ENCODE measurements at places on chromosomes 2 and 18.
A peak's percentile ranks its signal among the peaks of the same experiment; 100 is the strongest.

DNA sequence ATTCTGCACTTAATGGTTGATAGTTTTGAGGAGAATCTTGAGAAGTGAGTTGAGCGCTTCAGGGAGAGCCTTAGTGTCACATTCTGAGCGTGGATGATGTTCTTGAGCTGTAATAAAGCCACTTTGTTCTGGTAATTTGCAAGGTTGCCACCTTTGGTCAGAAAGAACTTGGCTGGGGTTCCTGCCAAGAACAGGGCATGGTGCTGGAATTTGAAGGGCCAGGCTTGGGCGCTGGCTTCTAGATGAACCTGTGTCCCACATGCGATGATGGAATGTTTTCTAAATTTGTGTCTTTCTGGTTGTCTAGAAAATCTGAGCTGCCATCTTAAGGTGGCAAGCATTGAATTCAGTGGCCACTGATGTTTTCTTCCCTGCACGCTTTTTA, 124.1 kb upstream of the EML6 start:
- no peak for DNase-seq

DNA sequence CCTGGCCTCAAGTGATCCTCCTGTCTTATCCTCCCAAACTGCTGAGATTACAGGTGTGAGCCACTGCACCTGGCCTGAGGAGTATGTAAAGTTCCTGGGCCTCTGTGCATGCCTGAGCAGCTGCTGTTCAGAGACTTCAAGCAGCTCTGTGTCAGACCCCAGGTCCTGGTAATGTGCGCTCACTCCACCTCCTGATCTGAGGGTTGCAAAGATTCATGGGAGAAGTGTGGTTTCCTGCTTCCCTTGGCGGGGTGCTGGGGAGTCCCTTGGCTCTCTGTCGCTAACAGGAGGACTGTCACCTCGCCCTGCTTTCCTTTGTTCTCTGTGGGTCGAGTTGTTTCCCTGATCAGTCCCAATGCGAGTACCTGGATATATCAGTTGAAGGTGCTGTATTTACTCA, 8.6 kb upstream of the IL36A start:
- DNase-seq, result no peak

DNA sequence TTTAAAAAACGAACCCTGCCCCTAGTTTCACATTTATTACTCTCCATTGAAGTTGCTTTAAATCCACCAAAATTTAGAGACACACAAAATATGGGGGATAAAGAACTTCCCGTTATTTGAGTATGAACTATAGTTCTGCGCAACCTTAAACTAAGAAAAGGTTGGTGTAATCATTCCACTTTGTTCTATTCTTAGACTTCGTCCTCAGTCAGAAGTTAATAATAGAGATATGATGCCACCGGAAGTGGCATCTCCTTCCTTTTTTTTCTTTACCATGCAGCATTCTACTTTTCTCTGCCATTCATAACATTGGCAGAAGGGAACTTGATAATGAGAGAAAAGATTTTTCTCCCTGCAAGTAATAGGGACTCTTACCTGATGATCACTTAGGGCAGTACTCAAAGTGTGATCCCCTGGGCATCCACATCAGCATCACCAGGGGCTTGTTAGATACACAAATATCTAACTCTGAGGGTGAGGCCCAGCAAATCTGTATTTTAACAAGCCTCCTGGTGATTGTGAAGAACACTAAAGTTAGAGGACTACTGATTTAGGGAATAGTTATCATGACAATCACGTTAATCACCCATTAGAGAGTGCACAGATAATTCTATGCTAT, 147.7 kb upstream of the DTNA start:
- DNase-seq, result no peak

DNA sequence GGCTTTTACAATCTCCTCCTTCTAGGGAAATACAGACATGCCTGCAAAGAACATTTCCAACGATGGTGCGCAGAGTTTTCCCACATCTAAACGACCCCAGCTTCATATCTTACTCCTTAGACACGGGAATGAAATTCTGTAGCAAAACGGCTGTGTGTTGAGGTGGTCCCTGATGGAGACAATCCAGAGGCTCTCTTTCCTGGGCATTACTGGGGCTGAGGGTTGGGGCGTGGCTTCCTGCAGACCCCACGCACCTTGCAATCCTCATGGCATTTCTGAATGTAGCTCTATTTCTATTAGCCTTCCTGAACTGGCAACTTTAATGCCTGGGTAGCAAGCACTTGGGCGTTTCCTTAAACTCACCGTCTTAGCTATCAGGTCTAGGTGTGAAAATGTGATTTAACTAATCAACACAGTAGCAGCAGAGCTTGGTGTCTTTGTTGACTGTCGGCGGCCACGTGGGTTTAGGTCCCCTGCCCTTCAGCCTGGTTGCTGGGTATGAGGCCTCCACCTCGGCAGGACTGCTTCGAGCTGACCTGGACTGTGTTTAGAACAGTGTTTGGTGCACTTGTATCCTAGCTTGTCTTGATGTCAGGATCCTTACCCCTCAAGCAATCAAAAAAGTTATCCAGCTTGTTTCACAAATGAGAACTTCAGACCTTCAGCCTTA, 242.8 kb downstream of the GBX2 start:
- DNase-seq, result no peak

GRCh38 chr18:6199777-6200176, 214.9 kb downstream of the L3MBTL4 start:
- no peak for DNase-seq

- DNase-seq, result no peak
These were observed 9.0 kb upstream of the FABP1 start for GRCh38 chr2:88136817-88137216.

GRCh38 chr2:7867867-7868266, 814.0 kb upstream of the ID2 start:
- DNase-seq, result no peak

GRCh38 chr2:6948677-6949351, 31.6 kb downstream of the RNF144A start:
- DNase-seq, result peak; percentile 24

GRCh38 chr2:179954026-179954425, 53.1 kb downstream of the CWC22 start:
- no peak for DNase-seq

GRCh38 chr2:106642679-106643078, 155.5 kb downstream of the CD8B2 start:
- DNase-seq, result no peak

- DNase-seq, result no peak
These were observed 295.5 kb downstream of the EPHA4 start for GRCh38 chr2:221276601-221277000.

- peak; percentile 87 for DNase-seq
These were observed 19.3 kb downstream of the SPEG start for GRCh38 chr2:219453671-219454590.

GRCh38 chr18:65942104-65942503, 191.3 kb downstream of the CDH7 start:
- no peak for DNase-seq

DNA sequence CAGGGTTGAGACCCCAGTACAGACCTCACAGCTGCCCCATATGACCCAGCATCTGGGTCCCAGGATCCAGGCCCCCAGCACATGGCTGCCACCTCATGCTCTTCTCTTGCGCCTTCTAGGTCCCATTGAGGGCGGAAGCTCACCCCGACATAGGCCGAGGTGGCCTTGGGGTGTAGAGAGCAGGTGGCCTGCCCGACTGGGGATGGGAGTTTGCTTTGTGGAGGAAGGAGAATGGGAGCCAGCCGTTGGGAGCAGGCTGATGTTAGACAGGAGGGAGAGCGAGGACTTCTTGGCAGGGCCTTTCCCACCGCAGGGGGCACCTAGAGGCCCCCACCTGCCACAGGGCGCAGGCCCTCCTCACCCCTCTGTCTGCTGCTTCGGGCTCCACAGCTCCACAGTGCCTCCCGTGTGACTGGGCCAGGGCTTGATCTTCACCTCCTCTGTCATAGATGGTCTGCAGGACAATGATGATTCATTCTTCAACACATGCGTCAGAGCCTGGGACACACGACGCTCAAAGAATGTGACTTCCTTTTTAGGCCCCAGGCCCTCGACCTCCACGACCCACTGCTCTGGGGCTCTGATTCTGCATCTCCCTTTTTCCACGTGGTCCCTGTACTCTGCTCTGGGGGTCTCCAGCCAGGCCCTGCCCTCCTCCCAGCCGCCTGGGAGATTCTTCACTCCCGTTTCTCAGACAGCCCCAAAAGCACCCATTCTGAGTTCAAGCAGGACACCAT, 86.6 kb upstream of the ODC1 start:
- peak; percentile 51 for DNase-seq

- no peak for DNase-seq
These were observed 48.6 kb upstream of the GPR17 start for GRCh38 chr2:127597046-127597983.

DNA sequence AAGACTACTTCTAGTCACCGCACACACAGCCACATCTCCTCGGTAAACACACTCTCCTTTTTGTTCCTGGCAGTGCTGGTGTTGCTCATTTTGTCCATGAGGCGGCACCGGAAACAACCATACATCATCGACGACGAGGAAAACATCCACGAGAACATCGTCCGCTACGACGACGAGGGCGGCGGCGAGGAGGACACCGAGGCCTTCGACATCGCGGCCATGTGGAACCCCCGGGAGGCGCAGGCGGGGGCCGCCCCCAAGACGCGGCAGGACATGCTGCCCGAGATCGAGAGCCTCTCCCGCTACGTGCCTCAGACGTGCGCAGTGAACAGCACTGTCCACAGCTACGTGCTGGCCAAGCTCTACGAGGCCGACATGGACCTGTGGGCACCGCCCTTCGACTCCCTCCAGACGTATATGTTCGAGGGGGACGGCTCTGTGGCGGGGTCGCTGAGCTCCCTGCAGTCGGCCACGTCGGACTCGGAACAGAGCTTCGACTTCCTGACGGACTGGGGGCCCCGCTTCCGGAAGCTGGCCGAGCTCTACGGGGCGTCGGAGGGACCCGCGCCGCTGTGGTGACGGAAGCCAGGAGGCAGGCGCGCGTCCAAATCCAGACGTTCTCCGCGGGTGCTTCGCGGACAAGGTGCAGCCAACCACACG, 221.0 kb downstream of the CDH20 start:
- no peak for DNase-seq

DNA sequence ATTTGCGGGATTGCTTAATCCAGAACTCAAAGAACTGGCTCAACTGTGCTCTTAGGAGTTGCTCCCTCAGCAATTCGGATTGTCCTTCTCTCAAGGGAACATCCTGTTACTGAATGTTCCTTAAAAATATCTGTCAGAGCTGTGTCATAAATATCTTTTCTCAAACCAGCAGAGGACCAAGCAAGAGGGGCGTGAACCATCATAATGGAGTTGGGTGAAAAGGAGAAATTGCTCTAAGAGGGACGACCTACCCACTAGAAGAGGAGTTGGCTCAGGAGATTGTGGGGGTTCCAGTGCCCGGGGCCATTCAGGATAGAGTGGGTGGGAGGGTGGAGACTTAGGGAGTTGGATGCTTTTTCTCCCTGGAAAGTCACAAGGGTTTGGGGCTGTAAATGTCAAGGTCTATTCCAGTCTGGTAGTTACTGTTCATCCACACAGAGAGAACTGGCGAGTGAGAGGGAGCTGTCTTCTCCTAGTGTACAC, 59.5 kb downstream of the MERTK start:
- DNase-seq, result no peak

GRCh38 chr2:125397535-125398251, 1258.3 kb upstream of the GYPC start:
- no peak for DNase-seq

DNA sequence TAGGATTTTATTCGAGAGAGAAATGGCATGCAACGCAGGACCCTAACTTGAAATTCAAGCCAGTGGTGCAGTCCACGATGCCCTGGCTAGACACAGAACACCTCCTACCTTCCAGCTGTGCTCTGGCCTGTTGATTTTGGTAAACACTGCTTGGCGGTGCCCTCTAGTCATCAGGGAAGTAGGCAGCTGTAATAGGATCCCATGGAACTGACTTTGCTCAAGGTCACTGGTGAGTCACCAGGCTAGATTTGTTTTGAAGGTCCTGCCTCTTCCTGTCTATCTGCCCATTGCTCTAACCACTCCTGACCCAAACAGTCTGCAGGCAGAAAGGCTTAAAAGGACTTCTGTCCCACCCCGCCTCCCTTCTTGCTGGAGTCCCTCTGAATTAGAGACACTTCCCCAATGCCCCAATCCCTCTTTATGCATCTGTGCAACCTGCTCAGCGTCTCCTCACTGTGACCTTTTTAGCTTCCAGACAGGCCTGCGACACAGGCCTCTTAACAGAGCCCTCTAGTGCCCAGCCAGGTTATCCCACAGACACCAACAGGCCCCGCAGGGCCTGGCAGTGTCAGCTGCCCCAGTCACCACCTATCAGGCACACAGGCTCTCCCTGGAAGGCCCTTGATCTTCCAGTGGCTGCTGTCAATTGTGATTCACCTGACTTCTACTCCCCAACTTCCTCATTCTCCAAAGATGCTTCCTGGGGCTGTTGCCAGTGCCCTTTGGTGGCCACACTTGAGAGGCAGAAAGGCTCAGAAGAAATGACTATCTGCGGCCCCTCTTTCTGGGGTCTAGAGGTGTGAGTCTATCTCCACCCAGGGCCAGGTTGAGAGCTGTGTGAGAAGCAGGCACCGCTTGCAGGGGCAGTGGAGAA, 5.2 kb downstream of the TMEM127 start:
- DNase-seq, result peak; percentile 95

GRCh38 chr2:201890453-201890852, 84.1 kb downstream of the CDK15 start:
- peak; percentile 54 for DNase-seq

DNA sequence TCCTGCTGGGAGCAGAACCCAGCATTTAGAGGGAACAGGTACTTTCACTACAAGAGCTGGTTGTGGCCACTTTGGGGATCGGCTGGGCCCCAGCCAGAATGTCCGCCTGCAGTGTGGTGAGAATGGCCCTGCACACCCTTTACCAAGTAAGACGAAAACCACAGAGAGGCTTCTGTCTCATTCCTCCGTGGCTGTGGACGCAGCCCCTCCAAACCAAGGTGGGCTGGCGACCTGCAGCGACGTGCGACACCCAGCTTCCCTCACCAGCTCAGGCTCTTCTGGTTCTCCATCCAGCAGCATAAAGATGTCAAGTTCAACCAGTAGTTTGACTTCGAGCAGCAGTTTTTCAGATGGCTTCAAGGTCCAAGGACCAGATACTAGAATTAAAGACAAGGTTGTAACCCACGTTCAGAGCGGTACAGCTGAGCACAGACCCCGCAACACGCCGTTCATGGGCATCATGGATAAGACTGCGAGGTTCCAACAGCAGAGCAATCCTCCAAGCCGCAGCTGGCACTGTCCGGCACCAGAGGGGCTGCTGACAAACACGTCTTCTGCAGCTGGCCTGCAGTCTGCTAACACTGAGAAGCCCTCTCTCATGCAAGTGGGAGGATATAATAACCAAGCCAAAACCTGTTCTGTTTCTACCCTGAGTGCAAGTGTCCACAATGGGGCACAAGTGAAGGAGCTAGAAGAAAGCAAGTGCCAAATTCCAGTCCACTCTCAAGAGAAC, 56.2 kb downstream of the WDSUB1 start:
- DNase-seq, result no peak

GRCh38 chr18:44853430-44853829, 172.7 kb downstream of the SETBP1 start:
- DNase-seq, result no peak

DNA sequence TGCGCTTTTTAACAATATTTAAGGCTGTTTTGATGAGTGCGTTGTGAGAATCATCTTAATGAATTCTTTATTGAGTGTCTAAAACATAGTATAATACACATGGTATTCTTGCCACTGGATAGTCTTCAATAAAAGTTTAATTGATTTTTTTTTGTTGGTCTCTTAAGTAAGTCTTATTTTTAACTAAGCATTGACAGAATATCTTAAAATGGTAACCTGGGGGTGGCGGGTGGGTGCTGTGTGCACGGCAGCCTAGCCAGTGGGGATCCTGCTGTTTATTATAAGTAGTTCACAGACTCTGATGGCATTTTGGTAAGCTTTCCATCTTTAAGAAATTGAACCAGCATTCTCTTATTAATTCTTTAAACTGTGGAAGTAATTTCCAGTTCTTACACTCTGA, 6.0 kb downstream of the SOX11 start:
- DNase-seq, result no peak
